ENCODE measurements at places on chromosomes 4 and X.

DNA sequence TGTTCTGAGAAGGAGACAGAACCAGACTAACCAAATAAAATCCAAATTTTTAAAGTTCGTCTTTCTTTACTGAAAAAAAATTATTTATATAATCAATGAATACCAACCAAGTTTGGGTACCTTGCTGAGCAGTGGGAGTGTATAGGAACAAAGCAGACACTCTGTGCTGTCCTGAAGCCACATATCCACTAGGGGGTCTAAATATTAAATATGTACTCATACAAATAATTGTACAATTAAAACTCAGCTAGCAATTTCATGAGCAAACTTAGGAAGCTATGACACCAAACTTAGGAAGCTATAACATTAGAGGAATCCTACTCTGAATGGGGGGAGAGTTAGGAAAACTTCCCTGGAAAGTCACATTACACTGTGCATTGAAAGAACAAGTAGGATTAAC, 582.0 kb upstream of the EPHA5 start:
- DNase-seq: no peak

- no peak for DNase-seq
These were observed 7.1 kb upstream of the RGS12 start for GRCh38 chr4:3285558-3286334.

GRCh38 chr4:97139791-97140190, 1003.5 kb downstream of the STPG2 start:
- no peak for DNase-seq

- peak; percentile 28 for DNase-seq
These were observed 15.3 kb downstream of the SEPSECS start for GRCh38 chr4:25144870-25145481.

GRCh38 chr4:9988363-9988749, 32.9 kb downstream of the SLC2A9 start:
- DNase-seq: no peak

- peak; percentile 25 for DNase-seq
These were observed 195.2 kb upstream of the C1QTNF7 start for GRCh38 chr4:15232366-15233263.

DNA sequence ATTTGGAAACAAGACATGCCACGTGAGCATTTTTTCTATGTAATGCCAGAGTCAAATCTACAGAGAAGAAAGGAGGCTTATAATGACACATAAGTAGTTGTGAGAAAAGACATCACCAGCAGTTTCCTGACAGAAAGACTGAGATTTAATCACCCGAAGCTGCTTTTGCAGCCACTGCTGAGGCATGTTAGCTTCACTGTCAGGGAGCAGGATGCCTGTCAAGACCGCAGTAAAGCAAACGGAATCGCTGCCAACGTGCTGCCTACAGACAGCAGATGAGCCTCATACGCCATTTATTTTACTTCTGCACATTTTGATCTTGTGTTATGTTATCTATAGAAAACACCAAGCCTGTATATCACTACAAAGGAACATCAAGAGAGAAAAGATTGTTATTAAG, 68.7 kb upstream of the NDST3 start:
- DNase-seq: peak; percentile 17

DNA sequence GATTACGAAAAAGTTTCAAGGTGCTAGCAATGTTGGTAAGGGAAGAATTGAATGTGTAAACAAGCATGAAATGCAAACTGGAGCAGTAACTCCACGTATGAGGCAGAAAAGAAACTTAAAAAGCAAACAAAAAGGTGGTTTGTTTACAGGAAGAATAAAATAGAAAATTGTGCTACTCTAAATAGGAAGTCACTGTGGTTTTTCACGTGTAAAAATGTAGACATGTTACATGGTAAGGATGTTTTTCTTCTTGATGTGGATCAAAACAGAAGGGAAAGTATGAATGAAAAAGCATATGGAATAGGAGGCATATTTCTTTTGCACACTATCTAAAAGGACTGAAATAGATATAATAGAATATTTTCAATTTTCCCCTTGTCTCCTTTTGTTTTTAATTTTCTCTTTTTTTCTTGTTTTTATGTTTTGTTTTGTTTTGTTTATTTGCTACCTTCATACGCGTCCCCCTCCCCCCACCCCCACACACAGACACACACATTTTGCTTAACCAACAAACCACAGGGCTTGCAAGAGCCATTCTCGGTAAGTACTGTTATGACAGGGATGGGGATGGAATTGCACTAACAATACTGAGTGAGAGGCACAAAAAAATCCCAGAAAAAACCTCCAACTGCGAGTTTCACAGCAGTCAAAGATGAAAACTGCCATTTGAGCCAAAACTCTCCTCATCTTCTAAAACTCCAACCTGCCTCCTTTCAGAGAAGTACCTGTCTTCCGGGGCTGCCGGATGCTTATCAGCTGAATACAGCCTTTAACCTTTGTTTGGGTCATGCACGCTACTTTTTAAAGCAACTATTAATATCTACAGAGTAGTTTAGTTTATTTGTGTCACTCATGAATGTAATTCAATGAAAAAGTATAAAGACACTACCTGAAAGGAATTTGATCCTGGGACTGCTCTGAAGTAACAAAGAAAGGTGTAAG, 135.8 kb downstream of the IL15 start:
- no peak for DNase-seq

GRCh38 chr4:183443655-183444213, 702 bp upstream of the CDKN2AIP start:
- DNase-seq: peak; percentile 53

DNA sequence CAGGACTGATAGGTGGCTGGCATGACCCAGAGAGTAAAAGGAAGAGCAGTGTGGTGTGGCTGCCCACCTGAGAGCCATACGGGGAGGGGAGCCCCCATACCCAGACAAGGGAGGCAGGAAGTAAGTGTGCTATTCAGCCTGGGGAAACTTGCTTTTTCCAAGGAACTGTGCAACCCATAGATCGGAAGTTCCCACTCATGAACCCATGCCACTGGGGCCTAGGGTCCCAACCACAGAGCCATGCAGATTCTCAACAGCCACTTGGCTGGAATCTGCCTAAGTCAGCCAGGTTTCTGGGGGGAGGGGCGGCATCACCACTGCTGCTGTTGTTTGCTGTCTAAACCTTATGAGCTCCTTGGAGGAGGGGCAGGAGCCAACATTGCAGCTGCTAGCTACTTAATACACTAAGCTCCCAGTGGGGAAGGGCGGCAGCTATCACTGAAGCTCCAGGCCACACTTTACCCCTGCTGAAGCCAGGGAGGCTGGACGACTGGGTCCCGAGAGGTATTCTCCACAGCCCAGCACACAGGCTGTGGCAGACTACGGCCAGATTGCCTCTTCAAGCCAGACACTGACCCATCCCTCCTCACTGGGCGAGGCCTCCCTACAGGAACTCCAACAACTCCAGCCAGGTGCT, 410.4 kb downstream of the INPP4B start:
- no peak for DNase-seq

- no peak for DNase-seq
These were observed 497 bp upstream of the GRPEL1 start for GRCh38 chr4:7068279-7068842.

DNA sequence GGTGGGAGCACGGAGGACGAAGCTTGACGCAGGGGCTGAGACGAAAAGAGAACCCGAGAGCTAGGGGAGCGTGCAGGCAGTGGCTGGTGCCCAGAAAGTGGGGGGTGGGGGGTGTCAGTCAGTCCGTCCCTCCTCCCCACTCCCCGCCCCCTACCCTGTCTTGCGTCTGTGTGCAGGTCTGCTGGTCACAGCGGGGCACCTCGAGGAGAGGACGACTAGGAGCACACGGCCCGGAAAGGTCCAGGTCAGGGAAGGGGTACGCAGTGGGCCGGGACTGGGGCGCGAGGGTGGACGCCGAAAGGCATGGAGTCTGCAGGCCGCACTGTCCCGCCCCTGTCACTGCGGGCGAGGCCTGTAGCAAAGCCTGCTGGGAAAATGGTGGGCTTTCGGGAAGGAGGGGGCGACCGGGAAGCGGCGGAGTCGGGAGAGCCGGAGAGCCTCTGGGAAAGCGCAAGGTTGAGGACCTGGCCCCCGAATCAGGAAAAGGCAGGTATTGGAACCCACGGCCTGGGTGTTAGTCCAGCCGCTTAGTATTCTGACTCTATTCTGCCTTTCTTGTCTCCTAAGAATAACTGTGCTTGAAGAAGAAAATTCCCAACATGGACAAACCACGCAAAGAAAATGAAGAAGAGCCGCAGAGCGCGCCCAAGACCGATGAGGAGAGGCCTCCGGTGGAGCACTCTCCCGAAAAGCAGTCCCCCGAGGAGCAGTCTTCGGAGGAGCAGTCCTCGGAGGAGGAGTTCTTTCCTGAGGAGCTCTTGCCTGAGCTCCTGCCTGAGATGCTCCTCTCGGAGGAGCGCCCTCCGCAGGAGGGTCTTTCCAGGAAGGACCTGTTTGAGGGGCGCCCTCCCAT, 769 bp downstream of the TCEAL1 start:
- DNase-seq: peak; percentile 66

- DNase-seq: no peak
These were observed 97.7 kb upstream of the PDHA2 start for GRCh38 chr4:95742179-95742578.

GRCh38 chrX:12210196-12210815, 72.0 kb downstream of the FRMPD4 start:
- DNase-seq: no peak

- no peak for DNase-seq
These were observed 200.4 kb downstream of the ARHGAP24 start for GRCh38 chr4:85675076-85676049.

- DNase-seq: no peak
These were observed 28.3 kb downstream of the ZFYVE28 start for GRCh38 chr4:2390146-2390545.

DNA sequence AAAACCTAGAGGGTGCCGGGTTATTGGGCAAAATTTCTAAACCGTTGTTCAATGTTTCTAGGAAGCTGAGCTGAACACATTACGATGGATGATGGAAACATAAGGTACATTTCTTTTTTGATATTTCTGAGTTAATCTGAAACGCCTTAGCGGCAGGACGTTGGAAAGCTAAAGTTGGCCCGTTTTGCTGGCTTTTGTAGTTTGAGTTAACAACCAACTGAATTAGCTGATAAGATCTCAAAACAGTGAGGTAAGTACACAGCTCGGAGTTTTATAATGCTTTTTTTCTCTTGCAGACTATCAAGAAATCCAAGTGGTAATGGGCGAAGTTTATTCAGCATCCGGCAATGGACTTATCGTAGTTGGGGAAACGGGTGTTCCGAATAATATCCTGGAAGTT, 73.5 kb downstream of the PRSS12 start:
- no peak for DNase-seq

DNA sequence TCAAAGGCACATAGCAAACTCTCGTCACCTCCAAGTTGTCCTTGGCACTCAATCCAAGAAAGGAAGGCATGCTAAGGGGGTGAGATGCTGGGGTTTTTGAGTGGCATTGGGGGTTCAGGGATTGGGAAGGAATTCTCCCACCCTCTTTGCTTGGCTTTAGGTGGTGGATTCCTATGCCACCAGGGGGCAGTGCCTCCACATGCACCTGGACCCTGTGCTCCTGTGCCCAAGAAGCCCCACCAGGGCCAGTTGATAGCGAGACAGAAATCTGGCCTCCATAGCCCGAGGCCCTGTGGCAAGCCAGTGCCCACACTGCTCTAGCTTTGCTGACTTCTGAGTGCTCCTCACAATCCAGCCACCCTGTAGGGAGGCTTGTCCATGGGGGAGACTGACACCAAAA, 2.0 kb upstream of the FATE1 start:
- no peak for DNase-seq

GRCh38 chrX:13338996-13339515, 19.2 kb upstream of the ATXN3L start:
- no peak for DNase-seq

- DNase-seq: no peak
These were observed 448 bp downstream of the TLL1 start for GRCh38 chr4:165873298-165874071.

- no peak for DNase-seq
These were observed 25.5 kb upstream of the RXFP1 start for GRCh38 chr4:158496030-158496741.

DNA sequence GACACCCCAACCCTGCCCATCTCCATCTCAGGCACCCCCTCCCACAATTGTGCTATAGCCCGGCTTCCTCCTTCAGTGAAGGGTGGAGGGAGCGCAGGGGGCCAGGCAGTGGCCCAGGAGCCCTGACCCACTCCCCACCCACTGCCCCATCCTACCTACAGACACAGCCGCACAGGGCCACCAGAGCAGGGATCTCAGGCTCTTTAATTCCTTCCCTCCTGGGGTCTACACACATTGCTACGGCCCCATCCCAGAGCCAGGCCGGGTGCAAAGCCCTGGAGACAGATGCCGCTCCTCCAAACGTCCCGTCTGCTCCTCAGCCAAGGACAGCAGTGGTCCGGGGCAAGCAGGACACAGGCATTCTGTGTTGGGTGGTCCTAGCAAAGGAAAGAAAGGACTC, 12.8 kb upstream of the DUSP9 start:
- DNase-seq: no peak

GRCh38 chr4:15882675-15883086, 55.9 kb downstream of the FGFBP1 start:
- DNase-seq: peak; percentile 62

DNA sequence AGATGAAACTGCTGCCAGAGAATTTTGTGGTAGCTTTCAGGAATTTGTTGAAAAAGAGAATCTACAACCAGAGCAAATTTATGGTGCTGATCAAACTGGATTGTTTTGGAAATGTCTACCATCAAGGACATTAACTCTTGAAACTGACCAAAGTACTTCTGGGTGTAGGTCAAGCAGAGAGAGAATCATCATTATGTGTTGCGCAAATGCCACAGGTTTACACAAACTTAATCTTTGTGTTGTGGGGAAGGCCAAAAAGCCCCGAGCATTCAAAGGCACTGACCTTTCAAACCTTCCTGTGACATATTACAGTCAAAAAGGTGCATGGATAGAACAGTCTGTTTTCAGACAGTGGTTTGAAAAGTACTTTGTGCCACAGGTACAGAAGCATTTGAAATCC, 2.1 kb downstream of the TIGD2 start:
- DNase-seq: no peak

DNA sequence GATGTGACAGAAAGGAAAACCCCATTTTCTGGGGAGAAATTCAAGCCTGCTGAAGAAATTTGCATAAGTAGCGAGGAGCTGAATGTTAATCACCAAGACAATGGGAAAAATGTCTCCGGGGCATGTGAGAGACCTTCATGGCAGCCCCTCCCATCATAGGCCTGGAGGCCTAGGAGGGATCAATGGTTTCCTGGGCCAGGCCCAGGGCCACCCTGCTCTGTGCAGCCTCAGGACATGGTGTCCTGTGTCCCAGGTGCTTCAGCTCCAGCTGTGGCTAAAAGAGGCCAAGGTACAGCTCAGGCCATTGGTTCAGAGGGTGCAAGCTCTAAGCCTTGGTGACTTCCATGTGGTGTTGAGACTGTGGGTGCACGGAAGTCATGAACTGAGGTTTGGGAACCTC, 31.2 kb downstream of the ETDB start:
- DNase-seq: no peak

GRCh38 chr4:95049551-95050233, 291.9 kb downstream of the BMPR1B start:
- DNase-seq: no peak

- no peak for DNase-seq
These were observed 1189.6 kb downstream of the PCDH18 start for GRCh38 chr4:136342666-136343065.

GRCh38 chrX:103697687-103698086, 11.2 kb upstream of the MORF4L2 start:
- no peak for DNase-seq

GRCh38 chr4:1628892-1629698, 55.0 kb downstream of the FAM53A start:
- no peak for DNase-seq

- no peak for DNase-seq
These were observed 41.8 kb downstream of the CLCN3 start for GRCh38 chr4:169662206-169662605.

GRCh38 chrX:123834116-123834515, 25.7 kb upstream of the XIAP start:
- no peak for DNase-seq

GRCh38 chr4:145822581-145822980, 116.0 kb downstream of the ZNF827 start:
- no peak for DNase-seq

Data from renal cortex interstitium (tissue), 15 donors.